ENCODE measurements at places on chromosomes 16 and 17. TPM values are rescaled to one million over a fixed set of nuclear protein-coding genes. Genes with fewer than 3 reads are reported as not detected.

DNA sequence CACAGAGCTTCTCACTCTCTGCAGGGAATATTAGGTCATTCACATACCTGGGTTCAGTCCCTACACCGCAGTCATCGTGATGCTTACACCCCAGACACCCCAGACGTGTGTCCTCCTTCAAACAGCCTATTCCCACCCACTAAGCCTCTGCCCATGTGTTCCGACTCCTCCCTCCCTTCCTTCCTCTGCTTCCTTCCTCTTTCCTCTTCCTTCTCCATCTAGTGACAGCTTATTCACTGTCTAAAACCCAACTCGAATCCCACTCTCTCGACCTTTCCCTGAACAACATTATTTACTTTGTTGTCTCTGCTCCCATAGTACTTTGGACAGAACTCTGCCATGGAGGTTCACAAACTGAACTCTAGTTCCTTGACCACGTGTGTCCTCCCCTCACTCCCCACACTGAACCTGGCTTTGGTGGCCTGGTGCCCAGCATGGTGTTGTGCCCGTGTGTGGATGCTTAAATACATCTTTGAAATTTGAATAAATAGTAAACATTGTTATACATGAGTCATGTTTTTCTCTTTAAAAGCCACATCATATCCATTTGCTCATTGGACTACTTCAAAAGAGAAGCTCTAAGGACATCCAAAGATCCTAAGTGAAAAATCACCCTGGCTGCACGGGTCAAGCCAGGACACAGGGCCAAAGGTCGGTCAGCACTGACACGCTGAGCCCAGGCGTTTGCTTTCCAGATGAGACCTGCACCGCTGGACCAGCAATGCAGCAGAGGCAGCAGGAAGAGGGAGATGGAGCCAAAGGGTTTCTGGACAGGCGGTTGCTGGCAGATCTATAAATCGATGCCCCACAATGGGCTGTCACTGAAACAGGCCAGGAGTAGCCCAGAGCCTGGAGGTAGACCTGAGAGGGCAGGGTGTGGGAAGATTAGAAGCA lies 14.1 kb upstream of the G6PC1 start:
- no peaks in the 10 kb centered on the region for H3K36me3 ChIP-seq
- H3K4me1 ChIP-seq = no peaks in the 10 kb centered on the region

- H3K4me1 ChIP-seq = no peaks in the 10 kb centered on the region
- H3K36me3 ChIP-seq = no peaks in the 10 kb centered on the region
- H3K4me3 ChIP-seq = no peak overlapping the region
- DNase-seq = peak; percentile 10
- peaks cover 5% of the 10 kb centered on the region for H3K27me3 ChIP-seq
- no peak overlapping the region for H3K27ac ChIP-seq
Measured at GRCh38 chr17:51585514-51586104, 325.3 kb downstream of the UTP18 start.

DNA sequence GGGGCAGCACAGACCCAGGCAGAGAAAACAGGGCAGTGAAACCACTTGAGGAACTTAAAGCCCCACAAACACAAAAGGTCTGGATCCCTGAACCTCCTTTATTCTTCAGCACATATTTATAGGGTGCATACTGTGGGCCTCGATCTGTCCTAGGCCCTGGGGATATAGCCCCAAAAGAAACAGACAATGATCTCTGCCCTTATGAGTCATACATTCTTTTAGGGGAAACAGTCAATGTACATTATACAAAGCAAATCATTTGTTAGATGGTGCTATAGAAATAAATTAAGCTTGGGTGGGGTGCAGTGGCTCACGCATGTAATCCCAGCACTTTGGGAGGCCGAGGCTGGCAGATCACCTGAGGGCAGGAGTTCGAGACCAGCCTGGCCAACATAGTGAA lies 10.0 kb upstream of the HES7 start:
- H3K4me3 ChIP-seq = no peak overlapping the region
- H3K4me1 ChIP-seq = peaks cover 3% of the 10 kb centered on the region
- H3K36me3 ChIP-seq = no peaks in the 10 kb centered on the region
- H3K27ac ChIP-seq = no peak overlapping the region
- no peak for DNase-seq

GRCh38 chr17:57357392-57357784 lies 101.1 kb downstream of the MSI2 start:
- peak overlapping the region; percentile 53 for H3K27ac ChIP-seq
- no peak for DNase-seq
- H3K4me3 ChIP-seq = no peak overlapping the region
- H3K4me1 ChIP-seq = peaks cover 57% of the 10 kb centered on the region

- H3K4me1 ChIP-seq = peaks cover 10% of the 10 kb centered on the region
- DNase-seq = no peak
- H3K36me3 ChIP-seq = no peaks in the 10 kb centered on the region
- H3K4me3 ChIP-seq = no peak overlapping the region
- no peak overlapping the region for H3K27ac ChIP-seq
Measured at GRCh38 chr17:48522031-48522653, 8.7 kb downstream of the HOXB1 start.

DNA sequence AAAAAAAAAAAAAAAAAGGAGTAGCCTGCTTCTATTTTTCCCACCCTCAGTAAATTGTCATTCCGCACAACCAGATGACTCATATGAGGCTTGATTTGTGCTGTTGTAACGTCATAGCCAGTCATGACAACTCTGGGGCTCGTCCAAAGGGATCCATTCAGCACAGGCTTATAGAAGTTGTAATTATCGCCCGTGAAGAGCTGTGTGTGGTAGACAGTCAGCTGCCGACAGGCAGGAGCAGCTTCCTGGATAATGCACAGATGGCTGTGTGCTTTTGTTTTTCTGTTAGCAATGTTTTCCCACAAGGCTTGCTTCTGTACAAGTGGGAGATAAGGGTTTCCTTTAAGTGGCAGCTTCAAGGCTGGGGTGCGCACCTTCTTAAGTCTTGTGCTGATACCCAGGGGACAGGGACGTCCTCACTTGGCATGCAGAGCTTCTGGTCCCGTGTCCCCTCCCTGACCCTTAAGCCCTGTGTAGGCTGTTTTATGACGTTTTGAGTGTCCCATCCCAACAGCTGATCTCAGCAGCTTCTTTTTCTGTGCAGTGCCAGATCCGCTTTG lies 26.0 kb downstream of the SNX29 start:
- DNase-seq = no peak
- no peak overlapping the region for H3K27ac ChIP-seq
- H3K4me1 ChIP-seq = peaks cover 2% of the 10 kb centered on the region
- no peaks in the 10 kb centered on the region for H3K36me3 ChIP-seq

GRCh38 chr16:78705694-78706093 lies 606.2 kb downstream of the WWOX start:
- H3K27me3 ChIP-seq = no peaks in the 10 kb centered on the region
- no peaks in the 10 kb centered on the region for H3K36me3 ChIP-seq
- H3K27ac ChIP-seq = no peak overlapping the region

DNA sequence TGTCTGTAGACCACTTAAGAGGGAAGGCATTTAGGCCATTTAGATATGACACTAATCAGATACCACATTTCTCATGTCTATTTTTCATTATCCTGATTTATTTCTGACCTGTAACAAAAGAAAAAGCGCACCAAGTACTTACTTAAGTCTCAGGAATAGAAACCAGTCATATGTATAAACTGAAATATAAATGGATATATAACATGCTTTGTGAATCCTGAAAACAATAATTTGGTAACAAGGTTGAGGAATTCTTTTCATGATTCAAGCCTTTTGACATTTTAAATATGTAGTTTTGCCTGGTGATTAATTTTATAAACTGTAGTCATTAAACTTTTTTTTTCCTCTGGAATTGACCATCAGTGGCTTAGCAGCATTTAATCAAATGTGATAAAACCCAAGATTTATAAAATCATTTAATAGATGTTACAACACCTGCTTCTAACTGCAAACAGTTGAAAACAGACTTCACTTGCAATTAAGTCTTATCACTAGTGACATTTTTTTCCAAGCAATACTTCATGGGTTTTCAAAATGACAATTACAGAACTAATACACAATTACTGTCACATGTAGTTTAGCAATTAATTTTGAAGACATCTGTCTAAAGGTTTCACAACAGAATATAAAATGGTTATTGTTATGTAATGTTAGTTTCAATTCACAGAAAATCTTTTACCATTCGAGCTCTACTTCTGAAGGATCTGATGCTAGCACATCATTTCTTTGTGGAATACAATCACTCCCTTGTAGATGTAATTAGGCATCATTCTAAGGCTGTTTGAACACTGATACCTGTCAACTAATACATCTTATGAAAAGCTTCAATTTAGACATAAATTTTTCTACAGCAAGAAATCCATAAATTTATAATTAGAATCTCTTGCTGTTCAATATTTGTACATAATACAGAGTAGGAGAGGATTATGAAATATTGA lies 110.3 kb downstream of the TOX3 start:
- no peak for DNase-seq
- H3K4me1 ChIP-seq = no peaks in the 10 kb centered on the region
- no peak overlapping the region for H3K27ac ChIP-seq
- no peak overlapping the region for H3K4me3 ChIP-seq

- H3K4me3 ChIP-seq = no peak overlapping the region
- no peaks in the 10 kb centered on the region for H3K27me3 ChIP-seq
- no peak overlapping the region for H3K27ac ChIP-seq
- no peaks in the 10 kb centered on the region for H3K4me1 ChIP-seq
Measured at GRCh38 chr16:72264771-72265170, 92.8 kb upstream of the PMFBP1 start.

GRCh38 chr16:2748757-2749455 lies 3.5 kb upstream of the SRRM2 start:
- no peak overlapping the region for H3K4me3 ChIP-seq
- H3K27me3 ChIP-seq = no peaks in the 10 kb centered on the region
- H3K36me3 ChIP-seq = peaks cover 20% of the 10 kb centered on the region
- H3K4me1 ChIP-seq = peaks cover 13% of the 10 kb centered on the region
- H3K27ac ChIP-seq = no peak overlapping the region

- no peak overlapping the region for H3K4me3 ChIP-seq
- H3K27me3 ChIP-seq = no peaks in the 10 kb centered on the region
- peaks cover 6% of the 10 kb centered on the region for H3K4me1 ChIP-seq
Measured at GRCh38 chr16:27189335-27189972, 13.9 kb upstream of the KDM8 start.

- no peak overlapping the region for H3K27ac ChIP-seq
- no peaks in the 10 kb centered on the region for H3K27me3 ChIP-seq
- no peak for DNase-seq
- H3K4me3 ChIP-seq = no peak overlapping the region
- H3K36me3 ChIP-seq = no peaks in the 10 kb centered on the region
Measured at GRCh38 chr16:57507136-57508034, 21.1 kb upstream of the DOK4 start.

DNA sequence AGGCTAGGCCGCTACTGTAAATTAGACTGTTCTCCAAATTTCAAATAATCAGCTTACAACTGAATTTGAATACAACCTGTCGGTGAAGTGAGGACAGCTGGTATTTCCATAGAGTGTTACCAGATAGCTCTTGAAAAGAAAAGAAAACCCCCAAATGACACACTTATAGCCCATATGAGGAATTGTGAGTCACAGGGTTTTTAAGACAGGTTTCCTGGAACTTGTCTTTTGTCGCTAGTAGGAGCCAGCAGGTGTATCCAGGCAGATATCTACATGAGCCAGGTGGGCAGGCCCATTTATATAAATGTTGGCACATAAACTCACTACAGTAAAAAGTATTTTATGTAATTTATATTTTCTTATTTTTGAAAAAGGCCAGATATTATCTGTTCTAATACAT lies 24.0 kb downstream of the TNRC6A start:
- DNase-seq = peak; percentile 54
- H3K27ac ChIP-seq = peak overlapping the region; percentile 85
- peaks cover 57% of the 10 kb centered on the region for H3K4me1 ChIP-seq
- H3K4me3 ChIP-seq = no peak overlapping the region

DNA sequence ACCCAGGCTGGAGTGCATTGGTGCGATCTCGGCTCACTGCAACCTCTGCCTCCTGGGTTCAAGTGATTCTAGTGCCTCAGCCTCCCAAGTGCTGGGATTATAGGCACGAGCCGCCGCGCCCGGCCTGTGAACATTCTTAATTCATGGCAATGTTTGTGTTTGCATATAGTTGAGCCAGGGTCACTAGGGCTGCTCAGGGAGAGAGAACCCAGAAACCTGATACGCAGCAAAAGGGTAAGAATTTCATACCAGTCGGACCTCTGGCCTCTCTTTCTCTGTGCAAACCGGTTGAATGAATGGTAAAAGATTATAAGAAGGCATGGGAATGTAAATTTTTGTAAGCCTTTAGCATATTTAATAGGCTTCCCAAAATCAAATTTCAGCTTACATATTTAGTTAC lies 6.9 kb upstream of the TMEM98 start:
- H3K27ac ChIP-seq = no peak overlapping the region
- H3K36me3 ChIP-seq = no peaks in the 10 kb centered on the region
- peaks cover 7% of the 10 kb centered on the region for H3K27me3 ChIP-seq
- no peak overlapping the region for H3K4me3 ChIP-seq

GRCh38 chr17:28925912-28926365 lies 23.1 kb upstream of the DHRS13 start:
- DNase-seq = peak; percentile 59
- no peaks in the 10 kb centered on the region for H3K27me3 ChIP-seq
- H3K4me1 ChIP-seq = peaks cover 59% of the 10 kb centered on the region
- H3K36me3 ChIP-seq = peaks cover 80% of the 10 kb centered on the region
- peak overlapping the region; percentile 82 for H3K27ac ChIP-seq
- peak overlapping the region; percentile 31 for H3K4me3 ChIP-seq

DNA sequence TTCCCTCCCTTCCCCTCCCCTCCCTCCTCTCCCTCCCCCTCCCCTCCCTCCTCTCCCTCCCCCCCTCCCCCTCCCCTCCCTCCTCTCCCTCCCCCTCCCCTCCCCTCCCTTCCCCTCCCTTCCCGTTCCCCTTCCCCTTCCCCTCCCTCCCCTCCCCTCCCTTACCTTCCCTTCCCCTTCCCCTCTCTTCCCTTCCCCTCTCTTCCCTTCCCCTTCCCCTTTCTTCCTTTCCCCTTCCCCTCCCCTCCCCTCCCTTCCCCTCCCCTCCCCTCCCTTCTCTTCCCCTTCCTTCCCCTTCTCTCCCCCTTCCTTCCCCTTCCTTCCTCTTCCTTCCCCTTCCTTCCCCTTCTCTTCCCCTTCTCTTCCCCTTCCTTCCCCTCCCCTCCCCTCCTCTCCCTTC lies 61.1 kb downstream of the EMP2 start:
- no peak overlapping the region for H3K27ac ChIP-seq
- peaks cover 9% of the 10 kb centered on the region for H3K27me3 ChIP-seq
- no peaks in the 10 kb centered on the region for H3K36me3 ChIP-seq
- H3K4me3 ChIP-seq = no peak overlapping the region
- no peak for DNase-seq

Gene PLCG2
- 13.7 TPM for total RNA-seq

Gene CLEC19A
- not detected for total RNA-seq

Gene CCL2
- total RNA-seq = not detected

Gene LRRC46
- total RNA-seq = 0.38 TPM

Gene LCAT
- total RNA-seq = 14.3 TPM

Gene GRAPL
- total RNA-seq = 6.5 TPM

All from activated CD8-positive, alpha-beta T cell treated with anti-CD3 and anti-CD28 coated beads for 36 hours (primary cell).